ENCODE measurements at places on chromosomes 12 and 14.

DNA sequence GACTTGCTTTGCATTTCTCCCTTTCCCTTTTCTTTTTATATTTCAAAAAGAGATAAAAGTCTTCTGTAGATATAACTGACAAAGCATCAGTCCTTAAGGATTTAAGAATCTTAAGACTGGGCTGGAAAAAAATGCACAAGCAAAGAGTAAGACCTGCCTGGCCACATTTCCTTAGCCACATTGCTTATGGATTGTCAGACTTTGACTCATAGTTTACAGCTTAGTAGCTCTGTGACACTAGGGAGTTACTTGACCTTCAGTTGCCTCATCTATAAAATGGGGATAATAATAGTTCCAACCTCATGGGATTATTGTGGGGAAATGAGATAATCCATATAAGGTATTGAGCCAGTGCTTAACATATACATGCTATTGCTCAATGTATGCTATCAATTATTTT is 66.4 kb upstream of the STK38L start:
- DNase-seq = no peak

DNA sequence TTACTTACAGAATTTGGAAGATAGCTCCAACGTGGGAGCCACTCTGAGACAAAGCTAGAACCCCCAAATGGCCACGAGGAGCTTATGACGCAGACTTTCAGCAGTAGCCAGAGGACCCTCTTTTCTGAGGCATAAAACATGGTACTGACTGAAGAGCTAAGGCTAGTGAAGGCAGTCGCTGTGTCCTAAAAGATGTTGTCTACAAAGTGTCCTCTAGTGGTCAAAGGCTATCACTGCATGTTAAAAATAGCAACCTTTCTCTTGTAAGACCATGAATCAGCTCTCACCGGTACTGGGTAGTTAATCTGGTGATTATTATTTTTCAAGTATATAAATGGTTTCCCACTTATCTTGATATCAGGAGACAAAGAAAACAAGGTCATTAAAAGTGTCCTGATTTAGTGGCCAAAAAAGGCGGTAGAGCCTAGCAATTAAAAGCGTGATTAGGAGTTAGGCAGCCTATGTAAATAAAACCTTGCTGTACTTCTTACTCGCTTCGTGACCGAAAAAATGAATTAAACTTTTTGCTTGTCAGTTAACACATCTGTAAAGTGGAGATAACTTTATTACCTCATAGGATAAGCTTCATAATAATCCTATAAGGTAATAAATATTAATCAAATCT is 47.0 kb upstream of the LGR5 start:
- DNase-seq = no peak

GRCh38 chr12:95962222-95962621 is 19.1 kb downstream of the AMDHD1 start:
- no peak for DNase-seq

DNA sequence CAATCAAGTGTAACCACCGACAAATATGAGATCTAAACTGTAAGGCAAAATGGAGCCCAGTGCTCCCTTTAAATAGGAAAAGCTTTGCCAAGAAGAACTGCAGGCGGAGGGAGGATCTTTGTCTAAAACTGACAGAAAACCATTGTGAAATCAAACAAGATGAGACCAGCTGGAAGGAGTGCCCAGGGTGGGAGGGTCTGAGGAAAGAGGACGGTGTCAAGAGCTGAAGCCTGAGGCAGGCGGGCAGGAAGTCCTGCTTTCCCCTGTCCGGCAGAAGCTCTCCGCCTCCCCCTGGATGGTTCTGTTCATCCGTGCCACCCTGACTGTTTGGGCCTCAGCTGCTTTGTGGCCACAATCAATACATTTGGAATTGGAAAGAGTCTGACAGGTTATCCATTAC is 37.5 kb downstream of the CDC42BPB start:
- no peak for DNase-seq

GRCh38 chr14:89304972-89305703 is 111.9 kb downstream of the FOXN3 start:
- no peak for DNase-seq

DNA sequence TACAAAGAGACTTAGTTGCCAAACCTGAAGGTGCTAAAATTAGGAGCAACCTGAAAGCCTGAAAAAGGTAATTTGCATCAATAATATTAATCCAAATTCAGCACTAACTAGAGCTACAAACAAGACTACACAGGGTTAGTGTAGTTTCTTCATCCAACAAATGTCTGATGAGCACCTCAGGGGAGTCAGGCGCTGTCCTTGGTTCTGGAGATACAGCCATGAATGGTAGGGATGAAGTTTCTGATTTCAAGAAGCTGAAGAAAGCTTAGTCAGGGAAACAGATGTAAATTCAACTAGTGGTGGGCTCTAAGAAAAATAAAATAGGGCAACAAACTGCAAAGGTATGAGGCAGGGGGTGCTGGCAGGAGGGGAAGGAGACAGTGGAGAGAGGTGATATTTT is 266.3 kb downstream of the GLT1D1 start:
- DNase-seq = no peak

DNA sequence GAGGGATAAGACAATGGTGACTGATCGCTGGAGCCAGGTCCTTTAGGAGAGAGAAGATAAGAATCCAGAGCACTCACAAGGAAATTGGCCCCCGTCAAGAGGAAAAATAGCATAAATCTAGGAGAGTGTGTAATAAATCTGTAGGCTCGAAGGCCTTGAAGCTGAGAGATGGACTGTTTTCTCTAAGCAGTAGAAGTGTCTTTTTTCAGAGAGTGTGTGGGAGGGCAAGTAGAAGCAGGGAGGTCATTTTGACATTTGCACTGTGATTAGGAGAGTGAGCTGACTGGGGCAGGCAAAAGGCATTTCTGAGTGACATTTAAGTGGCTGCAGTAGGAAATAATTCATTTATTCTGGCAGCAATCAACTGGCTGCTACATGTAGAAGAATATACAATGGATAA is 78.0 kb upstream of the DDHD1 start:
- DNase-seq = no peak

DNA sequence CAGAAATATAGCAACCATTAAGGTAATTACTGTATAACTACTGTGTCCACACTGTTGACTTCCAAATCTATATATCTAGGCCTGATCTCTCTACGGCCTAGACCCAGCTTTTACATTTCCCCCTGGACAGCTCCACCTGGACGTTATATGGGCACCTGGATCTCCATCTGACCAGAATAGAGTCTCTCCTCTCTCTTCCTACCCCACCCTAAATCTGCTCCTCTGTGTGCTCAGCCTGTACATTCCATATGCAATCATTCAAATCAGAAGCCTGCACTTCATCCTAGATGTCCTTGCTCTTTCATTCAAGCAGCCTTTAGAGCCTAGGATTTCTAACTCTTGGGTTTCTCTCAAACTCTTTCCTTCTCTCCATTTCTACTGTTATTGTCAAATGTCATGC is 255.0 kb downstream of the PAX9 start:
- DNase-seq = no peak

DNA sequence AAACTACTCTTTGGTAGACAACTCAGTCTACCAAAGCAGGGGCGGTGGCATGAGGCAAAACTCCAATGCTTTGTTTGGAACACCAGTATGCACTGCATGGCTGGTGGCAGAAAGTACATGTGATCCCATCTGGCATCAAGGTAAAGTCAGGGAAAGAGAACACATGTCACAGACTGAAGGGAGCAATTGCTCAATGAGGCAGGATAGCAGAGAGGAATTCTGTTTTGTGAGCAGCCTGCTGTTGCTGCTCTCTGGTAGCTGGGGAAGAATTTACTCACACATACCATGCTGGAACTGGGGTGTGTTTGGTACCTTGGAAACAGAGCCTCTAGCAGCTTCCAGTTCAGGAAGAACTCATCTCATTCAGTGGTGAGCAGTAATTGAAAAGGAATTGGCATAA is 84.8 kb downstream of the HELB start:
- no peak for DNase-seq

DNA sequence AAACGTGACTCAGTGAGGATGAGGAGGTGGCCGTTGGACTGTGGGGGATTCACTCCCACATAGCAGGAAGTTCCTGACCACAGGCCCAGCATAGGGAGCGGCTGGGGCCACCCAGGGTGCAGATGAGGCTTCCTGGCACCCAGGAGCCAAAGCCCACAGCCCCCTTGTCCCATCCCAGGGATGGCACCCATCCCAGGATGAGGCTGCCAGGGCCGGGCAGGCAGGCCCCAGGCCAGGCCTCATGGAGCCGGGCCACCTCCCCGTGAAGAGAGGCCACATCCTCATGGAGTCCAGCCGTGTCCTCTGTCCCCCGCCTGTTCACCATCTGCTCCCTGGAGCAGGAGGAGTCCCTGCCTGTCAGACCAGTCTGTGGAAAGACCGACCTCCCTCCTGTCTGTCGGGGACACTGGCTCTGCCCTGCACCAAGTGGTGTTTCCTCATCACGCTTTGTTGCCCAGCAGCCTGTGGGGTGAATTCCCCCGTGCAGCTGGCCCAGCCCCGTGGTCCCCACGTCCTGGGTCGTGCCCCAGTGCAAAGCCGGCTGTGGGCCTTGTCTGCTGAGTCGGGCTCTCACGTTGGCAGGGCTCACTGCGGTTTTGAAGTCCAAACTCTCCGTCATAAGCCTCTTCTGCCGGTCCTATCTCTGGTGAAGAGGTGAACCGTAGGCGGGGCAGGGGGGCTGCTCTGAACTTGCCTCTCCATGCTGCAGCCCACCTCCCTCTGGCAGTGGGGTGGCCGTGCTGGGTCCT is 24.5 kb downstream of the MMP17 start:
- DNase-seq = no peak

DNA sequence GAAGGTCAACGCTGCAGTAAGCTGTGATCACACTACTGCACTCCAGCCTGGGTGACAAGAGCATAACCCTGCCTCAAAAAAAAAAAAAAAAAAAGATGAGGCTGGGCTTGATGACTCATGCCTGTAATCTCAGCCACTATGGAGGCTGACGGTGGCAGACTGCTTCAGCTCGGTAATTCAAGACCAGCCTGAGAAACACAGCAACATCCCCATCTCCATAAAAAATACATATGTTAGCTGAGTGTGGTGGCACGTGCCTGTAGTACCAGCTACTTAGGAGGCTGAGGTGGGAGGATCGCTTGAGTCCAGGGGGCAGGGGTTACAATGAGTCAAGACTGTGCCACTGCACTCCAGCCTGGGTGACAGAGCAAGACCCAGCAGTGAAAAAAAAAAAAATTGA is 50.4 kb downstream of the GXYLT1 start:
- DNase-seq = peak; percentile 4

DNA sequence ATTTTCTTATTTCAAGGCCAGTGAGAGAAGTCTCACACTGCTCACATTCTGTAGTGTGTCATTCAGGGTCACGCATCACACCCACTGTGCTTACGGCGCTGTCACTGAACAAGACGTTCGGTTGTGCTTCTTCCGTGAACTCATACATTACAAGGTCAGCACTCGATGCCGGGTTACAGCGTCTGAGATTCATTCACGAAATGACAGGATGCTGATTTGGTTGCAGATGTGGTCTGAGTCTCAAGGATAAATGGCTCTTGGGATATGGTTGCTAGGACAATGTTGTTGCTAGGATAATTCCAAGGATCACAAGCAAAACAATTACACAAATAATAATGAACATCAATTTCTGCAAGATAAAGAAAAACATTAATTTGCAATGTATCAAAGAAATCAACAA is 47.4 kb downstream of the STX2 start:
- no peak for DNase-seq

DNA sequence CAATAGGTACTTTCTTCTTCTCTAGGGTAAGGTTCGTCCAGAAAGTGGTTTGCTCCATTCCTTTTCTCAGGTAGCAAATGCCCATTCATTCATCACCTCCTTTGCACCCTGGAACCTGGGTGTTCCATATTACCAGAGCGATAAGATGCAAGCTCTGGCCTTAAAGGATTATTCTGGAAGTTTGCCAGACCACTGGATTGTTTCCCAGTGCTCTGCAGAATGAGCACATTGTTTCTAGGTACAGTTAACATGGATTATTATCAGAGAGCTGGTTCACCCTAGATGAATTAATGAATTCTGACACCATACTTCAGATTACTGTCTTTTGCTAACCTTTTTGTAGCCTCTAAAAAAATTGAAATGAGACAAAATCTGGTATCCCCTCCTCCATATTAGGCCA is 170.9 kb upstream of the BMP4 start:
- no peak for DNase-seq

DNA sequence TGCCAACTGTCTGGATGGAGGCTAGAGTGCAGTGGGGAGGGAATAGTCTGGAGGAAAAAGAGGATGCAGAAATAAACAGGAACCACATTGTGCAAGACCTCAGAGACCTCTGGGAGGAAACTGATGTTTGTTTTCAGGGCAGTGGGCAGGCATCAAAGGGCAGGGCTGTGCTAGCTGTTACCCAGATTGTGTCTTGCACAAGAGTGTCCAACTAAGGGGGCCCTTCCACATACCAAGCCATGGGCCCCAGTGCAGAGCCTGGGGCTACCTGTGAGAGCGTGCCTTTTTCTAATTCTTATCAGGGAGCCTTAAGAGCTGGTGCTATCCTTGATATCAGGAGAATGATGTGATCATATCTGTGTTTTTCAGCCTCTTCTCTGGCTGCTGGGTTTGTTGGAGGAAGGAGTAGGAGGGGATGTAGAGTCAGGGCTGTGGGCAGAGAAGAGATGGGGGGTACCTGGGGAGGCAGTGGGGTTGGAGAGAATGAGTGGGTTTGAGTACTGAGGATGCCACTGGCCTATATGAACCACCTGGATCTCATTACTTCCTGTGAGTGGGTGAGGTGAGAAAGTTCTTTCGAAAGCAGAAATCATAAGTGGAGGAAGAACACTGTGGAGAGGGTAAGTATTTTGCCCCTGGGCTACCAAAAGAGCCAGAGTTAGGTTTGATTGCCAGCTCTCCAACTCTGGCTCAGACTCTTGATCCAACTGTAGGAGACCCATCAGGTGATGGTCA is 259.2 kb upstream of the CRY1 start:
- DNase-seq = no peak

DNA sequence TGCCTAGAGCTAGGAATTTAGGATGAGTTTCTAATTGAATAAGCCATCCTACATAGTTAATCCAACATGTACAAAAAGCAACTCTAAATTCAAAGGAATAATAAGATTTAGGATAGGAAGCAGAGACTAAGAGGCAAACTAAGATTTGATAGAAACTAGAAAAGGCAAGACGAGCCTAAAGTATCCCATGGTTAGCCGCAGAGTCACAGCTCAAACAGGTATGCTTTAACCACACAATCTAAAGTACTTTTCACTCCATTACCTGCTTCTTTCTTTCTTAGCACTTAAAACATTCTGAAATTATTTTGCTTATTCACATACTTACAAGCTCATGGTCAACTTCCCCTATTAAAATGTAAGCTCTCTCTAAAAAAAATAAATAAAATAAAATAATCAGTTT is 51.8 kb downstream of the OTOGL start:
- no peak for DNase-seq
